ENCODE measurements at places on chromosomes 1 and 21.

DNA sequence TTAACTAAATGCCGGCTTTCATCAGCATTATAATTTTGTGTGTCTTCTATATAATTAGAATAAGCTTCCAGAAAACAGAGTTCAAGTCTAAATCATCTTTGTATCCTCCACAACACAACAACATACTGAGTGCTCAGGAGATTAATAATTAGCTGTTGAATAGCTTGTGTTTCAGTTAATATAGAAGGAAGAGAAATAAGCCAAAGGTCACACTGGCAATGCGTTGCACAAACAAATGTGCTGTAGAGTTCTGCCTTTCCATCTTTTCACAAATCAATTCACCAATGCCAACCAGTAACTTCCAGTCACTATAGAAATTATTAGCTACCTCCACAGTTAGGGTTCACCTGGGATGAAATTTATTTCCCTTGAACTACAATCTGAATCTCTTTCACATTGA lies 132.0 kb downstream of the LMX1A start:
- no peak for DNase-seq

GRCh38 chr1:155840386-155840785 lies 16.6 kb downstream of the GON4L start:
- DNase-seq: no peak

DNA sequence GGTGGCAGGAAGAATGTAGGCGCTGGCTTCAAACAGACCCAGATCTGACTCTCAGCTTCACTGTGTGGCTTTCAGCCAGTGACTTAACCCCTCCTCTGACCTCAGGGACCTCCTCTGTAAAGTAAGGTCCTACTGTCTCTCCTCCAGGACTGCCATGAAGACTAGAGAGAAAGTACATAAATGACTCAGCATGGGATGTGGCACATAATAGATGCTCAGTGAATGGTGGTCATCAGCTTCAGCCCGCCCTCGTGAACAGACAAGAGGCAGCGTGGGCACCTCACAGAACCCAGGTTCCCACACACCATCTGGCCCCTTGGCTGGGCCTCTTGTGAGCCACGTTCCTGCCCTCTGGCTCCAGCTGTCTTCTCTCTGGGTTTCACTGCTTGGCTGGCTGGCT lies 126.0 kb downstream of the SYF2 start:
- peak; percentile 15 for DNase-seq

DNA sequence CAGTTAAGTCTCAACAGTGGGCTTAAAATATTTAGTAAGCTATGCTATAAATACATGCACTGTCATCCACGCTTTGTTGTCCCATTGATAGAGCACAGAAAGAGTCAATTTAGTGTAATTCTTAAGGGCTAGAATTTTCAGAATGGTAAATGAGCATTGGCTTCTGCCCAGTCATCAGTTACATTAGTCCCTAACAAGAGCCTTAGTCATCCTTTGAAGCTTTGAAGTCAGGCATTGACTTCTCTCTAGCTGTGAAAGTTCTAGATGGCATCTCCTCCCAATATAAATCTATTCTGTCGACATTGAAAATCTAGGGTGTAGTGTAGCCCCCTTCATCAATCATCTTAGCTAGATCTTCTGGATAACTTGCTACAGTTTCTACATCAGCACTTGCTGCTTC lies 12.0 kb upstream of the LPGAT1 start:
- DNase-seq: no peak

- DNase-seq: no peak
These were observed 11.7 kb upstream of the SLC26A9 start for GRCh38 chr1:205954819-205955404.

GRCh38 chr1:75341537-75341936 lies 207.3 kb downstream of the LHX8 start:
- no peak for DNase-seq

DNA sequence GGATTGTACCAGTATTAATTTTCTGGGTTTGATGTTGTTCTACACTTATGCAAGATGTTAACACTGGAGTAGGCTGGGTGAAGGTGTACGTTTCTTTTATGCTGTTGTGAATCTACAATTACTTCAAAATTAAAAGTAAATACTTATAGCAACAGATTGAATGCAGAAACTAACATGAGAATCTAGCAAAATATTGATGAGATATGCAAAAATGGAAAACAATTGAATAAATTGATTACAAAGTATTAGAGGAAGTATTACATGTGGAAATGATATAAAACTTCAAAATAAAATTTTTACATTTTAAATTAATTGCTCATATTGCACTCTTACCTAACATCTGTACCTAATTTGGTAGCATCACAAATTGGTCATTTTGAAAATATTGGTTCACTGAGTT lies 5.7 kb upstream of the SPRR3 start:
- DNase-seq: no peak

DNA sequence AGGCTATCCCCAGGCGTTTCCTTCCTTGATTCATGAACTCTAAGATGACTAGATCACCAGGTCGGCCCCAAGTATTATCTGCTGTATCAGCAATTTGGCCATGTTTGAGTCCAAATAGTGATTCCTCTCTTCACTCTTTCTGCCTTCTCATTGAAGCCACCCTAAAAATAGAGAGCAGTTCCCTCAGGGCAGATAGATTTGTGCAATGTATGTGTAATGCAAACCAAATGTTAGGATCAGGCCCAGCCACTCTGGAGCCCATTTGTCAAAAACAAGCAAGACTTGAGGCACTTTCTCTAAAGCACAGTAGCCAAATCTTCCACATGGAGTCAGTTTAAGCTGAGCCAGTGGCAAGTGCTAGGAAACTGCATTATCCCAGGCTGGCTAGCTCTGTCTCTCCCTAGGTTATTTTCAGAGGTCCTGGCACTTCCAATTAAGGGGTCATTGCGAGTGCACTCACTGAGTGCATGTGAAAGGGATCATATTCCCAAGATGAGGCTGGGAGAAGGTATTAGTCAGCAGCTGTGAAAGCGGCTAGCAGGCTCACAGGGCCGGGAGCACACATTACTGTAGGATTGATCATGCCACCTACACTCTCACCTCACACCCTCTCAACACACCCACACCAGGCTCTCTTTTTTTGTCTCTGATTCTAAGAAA lies 97.9 kb upstream of the RAB3GAP2 start:
- no peak for DNase-seq

- no peak for DNase-seq
These were observed 54.7 kb downstream of the PTP4A2 start for GRCh38 chr1:31883357-31883942.

DNA sequence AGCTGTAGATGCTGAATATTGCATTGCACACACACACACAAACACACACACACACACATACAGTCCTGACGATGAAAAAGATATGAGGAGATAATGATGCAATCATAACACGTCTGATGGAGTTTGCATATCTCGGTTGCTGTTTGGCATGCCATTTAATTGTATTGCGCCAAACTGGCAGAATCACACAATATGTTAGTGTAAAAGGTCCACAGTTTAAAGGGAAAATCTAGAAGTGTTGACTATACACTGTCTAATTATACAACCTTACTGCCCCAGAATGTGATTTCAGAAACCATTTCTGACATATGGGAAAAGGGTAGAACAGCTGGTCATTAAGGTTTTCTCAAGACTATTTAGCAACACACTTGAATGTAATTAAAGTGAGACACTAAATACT lies 123.7 kb upstream of the PROX1 start:
- no peak for DNase-seq

DNA sequence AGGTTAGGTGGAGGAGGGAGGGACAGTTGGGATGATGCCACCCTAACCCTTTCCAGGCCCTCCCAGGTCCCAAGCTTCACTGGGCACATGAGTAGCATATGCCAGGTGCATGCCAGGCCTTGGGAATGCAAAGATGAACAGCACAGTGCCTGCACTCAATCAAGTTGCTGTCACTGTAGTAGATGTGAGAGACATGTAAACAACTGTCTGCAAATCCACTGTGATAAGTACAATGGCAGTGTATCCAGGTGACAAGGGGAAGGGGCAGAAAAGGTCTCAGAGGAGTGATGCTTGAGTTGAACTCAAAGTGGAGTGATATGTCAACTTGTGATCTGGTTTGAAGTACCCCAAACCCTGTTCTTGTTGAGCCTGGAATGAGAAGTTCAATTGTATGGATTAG lies 49.5 kb upstream of the LRRN2 start:
- DNase-seq: no peak

- DNase-seq: no peak
These were observed 3.5 kb upstream of the IVL start for GRCh38 chr1:152904688-152905440.

DNA sequence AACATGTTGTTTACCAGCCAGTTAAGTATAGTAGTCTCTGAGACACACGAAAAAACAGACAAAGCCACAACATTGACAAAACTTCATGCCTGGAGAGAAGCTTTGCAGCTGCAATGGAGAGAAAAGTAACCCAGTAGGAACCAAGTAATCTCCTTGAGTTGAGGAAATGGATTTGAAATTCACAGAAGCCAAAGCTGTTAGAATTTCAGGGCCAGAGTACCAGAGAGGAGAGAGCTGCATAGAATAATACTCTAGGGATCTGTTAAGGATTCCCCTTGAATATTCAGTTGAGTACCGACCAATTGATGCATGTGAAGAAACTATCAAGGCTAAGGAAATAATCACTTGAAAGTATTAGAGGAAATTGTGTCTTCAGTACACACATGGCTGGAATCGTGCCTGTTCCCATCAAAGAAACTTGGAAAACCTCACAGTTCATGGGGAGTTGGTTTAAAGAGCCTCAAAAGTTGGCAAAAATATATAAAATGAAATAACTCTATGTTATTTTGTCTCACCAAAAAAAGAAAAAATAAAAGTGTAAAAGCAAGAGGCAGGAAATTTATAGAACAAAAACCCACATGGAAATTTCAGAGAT lies 324.0 kb upstream of the NEGR1 start:
- DNase-seq: no peak

GRCh38 chr1:41615316-41615715 lies 130.8 kb upstream of the EDN2 start:
- DNase-seq: no peak

GRCh38 chr1:151829352-151830046 lies 2.1 kb downstream of the RORC start:
- DNase-seq: peak; percentile 71

- DNase-seq: no peak
These were observed 21.4 kb downstream of the CNIH3 start for GRCh38 chr1:224637515-224637914.

- no peak for DNase-seq
These were observed 219.4 kb downstream of the DUSP10 start for GRCh38 chr1:221522529-221522940.

- no peak for DNase-seq
These were observed 44.9 kb downstream of the PAFAH2 start for GRCh38 chr1:25952841-25953401.

GRCh38 chr1:183030053-183030452 lies 6.8 kb downstream of the LAMC1 start:
- no peak for DNase-seq

DNA sequence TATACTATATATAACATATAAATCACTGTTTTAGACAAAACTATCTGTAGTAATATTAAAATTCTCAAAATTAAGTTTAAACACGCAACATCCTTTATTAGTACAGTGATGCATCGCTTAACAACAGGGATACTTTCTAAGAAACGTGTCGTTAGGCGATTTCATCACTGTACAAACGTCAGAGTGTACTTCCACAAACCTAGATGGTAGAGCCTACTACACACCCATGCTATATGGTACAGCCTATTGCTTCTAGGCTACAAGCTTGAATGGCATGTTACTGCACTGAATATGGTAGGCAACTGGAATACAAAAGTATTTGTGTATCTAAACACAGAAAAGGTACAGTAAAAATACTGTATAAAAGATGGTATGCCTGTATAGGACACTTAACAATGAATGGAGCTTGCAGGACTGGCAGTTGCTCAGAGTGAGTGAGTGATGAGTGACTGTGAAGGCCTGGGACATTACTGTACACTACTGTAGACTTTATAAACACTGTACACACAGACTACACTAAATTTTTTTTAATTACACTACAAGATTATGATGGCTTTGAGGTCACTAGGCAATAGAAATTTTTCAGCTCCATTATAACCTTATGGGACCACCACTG lies 10.5 kb downstream of the FOXJ3 start:
- DNase-seq: no peak

GRCh38 chr1:220681220-220681880 lies 8.8 kb upstream of the C1orf115 start:
- DNase-seq: no peak

GRCh38 chr1:71641903-71642302 lies 561.1 kb upstream of the ZRANB2 start:
- no peak for DNase-seq

DNA sequence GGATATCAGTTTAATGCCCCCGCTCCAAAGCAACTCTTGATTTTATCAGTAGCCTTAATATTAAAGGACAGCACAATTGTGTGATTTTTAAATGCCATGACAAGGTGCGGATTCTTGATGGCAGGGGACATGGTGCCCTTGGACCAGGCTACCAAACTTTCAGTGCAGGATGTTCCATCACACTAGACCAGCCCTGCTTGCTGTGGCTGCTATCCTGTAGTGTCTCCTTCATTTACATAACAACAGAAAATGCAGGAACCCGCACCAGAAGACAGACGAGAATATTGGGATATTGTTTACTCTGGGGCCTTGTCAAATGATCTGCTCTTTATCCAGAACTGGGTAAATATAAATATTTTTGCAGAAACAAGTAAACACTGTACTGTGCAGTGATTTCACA lies 229.3 kb upstream of the PKN2 start:
- no peak for DNase-seq

DNA sequence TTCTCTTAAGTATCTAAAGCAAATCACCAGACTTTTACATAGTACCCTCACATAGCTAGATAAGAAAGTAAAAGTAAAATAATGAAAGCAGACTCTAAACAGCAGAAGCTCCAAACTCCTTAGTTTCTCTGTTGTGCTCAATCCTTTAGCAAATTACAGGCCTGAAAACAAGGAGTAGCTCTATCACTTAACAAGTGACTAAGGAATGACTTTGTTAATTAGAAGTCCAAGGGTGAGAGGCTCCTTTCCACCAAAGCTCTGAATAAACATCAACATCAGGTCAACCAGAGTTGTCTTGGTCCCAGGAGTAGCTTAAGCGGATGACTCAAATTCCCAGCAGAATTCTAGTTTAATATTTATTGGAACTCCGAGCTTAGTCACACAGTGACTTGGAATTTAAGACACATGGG lies 5.9 kb downstream of the NRIP1 start:
- no peak for DNase-seq

- no peak for DNase-seq
These were observed 39.0 kb upstream of the PPP1R15B start for GRCh38 chr1:204450461-204451257.

DNA sequence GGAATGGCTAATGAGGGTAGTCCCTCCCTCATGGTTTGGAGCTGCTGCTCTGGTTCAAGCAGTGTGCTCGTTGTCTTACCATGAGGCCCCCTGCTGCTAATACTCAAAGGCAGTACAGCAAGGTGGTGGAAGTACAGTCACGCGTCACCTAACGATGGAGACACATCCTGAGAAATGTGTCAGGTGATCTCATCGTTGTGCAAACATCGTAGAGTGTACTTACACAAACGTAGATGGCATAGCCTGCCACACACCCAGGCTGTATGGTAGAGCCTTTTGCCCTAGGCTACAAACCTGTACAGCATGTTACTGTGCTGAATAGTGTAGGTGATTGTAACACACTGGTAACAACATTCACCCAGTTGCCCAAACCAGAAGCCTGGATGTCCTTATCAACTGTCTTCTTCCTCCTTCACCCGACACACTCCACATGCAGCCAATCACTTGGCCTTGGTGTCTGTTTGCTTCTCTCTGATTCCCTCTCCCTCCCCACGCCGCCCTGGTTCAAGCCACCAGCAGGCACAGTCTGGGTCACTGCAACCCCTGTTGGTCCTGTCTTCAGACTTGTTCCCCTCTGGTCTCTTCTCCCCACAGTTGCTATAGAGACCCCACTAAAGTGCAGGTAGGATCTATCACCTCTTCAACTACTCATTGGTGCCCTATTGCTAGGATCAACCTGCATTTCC lies 6.0 kb upstream of the KCNA2 start:
- no peak for DNase-seq

Measured in activated CD4-positive, alpha-beta T cell treated with anti-CD3 and anti-CD28 coated beads, Interleukin-2, Interleukin-4, amounts not matched to agents 100 ng/mL and 50 ng/mL, durations not matched to agents 16 hours and 8 hours (primary cell).